WTC11 (cell line): ENCODE measurements at places on chromosomes 1 and 21. TPM values are rescaled to one million over a fixed set of nuclear protein-coding genes. Genes with fewer than 3 reads are reported as not detected.

DNA sequence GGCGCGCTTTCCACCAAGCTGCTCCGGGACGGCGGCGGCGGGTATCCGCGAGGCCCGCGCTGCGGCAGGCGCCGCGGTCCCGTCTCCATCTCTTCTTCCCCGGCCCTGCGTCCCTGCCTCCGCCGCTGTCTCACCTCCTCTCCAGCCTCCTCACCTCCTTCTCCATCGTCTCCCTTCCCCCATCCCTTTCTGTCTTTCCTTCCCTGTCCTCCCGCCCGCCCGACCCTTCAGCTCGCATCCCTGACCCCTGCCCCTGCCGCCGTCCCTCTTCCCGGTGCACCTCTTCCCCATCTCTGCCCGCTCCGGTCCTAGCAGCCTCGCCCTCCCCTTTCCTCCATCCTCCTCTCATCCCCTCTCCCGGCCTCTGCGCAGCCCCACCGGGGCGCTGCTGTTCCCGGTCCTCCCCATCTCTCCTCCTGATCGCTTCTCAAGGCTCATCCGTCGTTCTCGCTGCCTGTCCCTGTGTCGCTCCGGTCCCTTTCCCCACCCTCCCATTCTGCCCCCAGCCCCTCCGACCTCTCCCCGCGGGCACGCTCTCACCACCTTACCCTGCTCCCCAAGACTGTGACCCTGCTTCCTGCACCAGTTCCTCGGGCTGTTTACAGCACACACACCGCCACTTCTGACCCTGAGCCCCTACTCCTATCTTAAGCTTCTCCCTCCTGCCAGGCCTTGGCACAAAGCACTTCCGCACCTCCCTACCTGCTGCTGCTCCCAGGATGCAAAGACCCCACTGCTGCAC, 760 bp upstream of the NPHP4 start:
- DNase-seq = no peak

- DNase-seq = no peak
These were observed 100.6 kb upstream of the SLFNL1 start for GRCh38 chr1:41122148-41122547.

GRCh38 chr1:52249831-52250230, 107.9 kb downstream of the ZFYVE9 start:
- DNase-seq = no peak

DNA sequence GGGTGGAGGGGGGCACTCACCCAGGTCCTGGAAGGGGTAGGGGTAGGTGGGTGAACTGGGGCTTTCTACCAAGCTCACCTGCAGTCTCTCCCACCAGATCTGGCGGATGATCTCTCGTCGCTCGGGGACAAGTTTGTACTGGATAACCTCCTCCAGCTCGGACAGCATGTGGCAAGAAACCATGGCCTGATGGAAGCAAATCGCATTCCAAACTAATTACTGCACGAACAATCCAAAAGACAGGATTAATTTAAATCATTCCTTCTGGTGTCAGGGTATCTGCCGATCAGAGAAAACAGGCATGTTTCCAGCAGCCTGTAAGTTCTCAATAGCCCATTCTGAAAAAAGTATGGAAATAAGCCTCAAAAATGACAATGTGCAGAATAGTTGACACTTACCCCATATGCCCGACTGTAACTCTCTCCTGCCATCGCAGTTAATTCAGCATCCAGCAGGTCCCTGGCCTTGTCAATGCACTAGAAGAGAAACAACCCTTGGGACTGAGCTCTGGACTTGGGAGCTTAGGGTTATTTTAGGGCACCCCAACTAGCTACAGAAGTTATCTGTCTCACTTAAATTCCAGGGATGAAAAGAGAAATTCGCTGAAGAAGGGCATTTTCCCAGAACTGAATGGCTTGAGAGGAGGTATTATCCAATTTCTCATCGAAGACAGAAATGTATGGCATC, 44.4 kb upstream of the ANGPTL7 start:
- no peak for DNase-seq

DNA sequence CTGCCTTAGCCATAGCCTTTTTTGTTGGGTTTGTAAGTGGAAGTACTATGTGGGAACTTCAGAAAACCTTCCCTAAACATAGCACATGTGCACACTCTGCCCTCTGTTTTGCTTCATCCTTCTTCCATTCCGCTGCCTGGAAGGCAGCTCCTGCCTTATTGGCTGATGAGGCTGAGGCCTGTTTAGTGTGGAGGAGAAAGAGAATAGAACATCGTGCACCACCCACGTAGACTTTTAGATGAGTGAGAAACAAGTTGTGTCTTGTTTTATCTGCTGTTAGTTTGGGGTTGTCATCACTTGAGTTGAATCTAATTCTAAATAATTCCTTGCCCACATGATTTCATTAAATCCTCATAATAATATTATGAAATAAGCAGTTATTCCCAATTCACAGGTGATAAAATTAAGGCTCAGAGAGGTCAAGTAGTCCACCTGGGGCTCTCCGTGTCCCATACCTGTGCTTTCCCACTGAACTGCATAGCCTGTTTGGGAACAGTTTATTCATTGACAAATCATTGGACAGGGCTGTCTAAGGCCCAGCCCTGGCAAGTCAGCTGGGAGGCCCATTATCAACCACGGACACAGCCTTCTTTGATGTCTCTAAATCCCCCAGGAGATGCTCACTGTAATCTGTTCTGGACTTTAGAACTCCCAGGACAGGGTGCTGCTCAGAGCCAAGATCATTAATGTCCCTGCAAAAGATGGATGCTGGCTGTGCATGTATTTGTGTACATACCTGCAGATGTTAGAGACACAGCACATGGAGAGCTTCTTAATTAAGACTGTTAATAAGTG, 93.0 kb downstream of the ABCA4 start:
- no peak for DNase-seq

DNA sequence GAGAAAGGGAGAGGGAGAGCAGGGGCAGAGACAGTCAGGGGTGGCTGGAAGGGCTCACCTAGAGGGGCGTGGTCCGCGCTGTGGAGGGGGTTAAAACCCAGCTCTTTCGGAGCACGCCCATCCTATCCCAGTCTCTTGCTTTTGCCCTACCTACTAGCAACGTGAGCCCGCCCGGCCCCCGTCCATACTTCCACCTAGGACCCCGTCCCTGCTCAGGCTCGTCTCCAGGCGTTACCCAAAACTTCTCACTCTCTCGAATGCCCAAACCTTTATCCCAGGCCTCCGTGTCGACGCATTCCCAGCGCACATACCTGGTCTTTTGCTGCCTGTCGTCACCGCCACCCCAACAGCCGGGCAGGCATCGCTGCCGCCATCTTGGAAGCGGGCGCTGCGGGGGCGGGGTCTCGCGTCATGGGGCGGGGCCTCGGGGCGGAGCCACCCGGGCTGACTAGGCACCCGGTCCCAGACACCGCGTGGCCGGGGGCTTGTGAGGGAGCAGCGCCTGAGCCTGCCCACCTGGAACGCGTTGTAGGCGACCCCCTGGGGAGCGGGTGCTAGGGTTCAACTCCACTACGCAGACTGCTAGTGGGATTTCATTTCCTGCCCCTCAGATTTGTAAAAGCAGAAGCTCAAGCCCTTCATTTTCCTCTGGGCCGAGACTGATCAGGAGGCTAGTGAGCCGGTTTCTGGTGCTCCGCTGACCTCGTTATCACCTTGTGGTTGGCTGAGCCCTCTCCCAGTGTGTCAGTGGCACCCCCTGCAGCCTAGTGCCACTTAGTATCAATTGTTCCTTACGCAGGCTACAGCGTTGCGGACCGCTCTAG, at the start of gene B4GALT3:
Gene B4GALT3 (minus strand): TSS at position 396 of the 824 bp plus-strand sequence. CDS start 1,447 bp downstream, outside the sequence.
- peak; percentile 97 for DNase-seq

GRCh38 chr1:31765041-31765467, 914 bp upstream of the ADGRB2 start:
- DNase-seq = peak; percentile 61

GRCh38 chr1:156152628-156153027, 757 bp upstream of the SEMA4A start:
- no peak for DNase-seq

GRCh38 chr1:47225430-47226100, 6.5 kb downstream of the TAL1 start:
- DNase-seq = no peak

DNA sequence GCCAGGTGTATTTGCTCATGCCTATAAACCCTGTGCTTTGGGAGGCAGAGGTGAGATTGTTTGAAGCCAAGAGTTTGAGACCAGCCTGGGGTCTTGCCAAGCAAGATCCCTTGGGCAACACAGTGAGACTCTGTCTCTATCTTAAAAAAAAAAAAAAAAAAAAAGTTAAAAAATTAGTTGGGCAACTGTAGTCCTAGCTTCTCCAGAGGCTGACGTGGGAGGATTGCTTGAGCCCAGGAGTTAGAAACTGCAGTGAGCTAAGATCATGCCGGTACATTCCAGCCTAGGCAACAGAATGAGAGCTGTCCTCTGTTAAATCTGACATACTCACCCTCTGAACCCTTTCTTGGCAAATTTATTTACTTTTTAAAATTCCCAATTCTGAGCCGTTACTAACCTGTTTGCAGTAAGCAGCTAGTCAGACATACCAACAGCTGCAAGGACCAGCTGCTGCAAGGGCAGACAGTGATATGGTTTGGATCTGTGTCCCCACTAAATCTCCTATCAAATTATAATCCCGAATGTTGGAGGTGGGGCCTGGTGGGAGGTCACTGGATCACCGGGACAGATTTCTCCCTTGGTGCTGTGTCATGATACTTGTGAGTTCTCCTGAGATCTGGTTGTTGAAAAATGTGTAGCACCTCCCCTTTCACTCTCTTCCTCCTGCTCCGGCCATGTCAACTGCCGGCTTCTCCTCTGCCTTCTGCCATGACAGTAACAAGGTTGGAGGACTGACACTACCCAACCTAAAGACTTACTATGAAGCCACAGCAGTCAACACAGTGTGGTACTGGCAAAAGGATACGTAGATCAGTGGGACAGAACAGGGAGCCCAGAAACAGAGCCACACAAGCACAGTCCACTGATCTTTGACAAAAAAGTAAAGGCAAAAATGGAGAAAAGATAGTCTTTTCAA, 10.6 kb downstream of the PARP1 start:
- DNase-seq = no peak

- DNase-seq = no peak
These were observed 30.4 kb upstream of the DISP3 start for GRCh38 chr1:11448373-11449099.

DNA sequence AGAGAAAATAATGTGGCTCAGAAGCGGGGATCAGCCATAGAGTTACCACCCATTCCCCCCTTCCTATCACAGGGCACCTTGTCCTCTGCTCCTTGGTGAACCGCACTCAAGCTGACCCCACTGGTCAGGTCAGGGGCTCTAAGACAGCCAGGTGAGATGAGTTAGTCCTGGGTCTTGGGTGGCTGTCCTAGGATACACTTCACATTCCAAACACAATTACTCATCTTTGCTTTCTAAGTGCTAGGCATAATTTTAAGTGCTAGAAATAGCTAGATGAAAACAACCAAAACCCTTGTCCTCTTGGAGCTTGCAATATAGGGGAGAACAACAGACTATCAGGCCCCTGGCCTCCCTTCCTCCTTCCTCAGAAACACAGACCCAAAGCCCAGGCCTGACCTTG, 7.8 kb upstream of the MUTYH start:
- DNase-seq = no peak

DNA sequence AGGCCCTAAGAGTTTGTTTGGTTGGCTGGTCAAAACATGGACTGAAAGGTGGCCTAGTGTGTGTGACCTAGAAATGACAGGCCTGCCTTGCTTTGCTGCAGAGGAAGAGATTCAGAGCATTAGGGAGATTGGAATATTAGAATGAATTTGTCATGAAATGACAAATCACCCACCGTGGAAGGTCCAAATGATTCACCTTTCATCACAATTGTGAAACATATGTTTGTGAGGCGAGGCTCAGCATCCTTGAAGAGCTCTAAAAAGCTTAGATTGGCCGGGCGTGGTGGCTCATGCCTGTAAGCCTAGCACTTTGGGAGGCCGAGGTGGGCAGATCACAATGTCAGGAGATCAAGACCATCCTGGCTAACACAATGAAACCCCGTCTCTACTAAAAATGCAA, 5.5 kb downstream of the LCE1B start:
- DNase-seq = no peak

DNA sequence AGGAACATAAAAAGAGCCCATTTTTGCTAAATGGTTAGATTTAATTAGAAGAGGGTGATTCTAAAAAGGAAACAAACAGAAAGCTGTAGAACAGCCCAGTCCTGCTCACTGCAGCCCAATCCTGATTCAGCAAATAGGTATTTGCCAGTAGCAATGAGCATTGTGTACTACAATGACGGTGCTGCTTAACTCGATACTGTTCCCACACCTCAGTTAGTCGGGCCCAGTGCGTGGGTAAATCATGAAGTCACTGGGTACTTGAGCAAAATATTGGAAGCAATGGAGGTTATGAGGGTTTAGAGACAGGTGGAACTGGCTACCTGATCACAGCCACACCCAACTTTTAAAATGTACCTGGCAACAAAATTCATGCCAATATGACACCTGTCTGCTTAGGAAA, 101.5 kb upstream of the ADGRL2 start:
- no peak for DNase-seq

DNA sequence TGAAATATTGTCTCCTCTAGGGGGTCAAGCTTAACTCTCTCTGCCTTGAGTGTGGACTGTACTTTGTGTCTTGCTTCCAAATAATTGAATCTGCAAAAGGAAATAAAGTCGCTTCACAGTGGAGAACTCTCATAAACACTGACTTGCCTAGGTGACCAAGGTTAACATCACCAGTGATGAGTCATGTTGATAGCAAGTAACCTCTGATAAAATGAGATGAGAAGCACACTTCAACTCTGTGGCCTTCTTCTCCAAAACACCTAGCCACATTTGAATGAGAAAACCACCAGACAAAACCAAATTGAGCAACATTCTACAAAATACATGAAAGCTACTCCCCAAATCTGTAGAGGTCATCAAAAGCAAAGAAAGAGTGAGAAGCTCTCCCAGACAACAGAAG, 37.6 kb downstream of the PDE4B start:
- no peak for DNase-seq

DNA sequence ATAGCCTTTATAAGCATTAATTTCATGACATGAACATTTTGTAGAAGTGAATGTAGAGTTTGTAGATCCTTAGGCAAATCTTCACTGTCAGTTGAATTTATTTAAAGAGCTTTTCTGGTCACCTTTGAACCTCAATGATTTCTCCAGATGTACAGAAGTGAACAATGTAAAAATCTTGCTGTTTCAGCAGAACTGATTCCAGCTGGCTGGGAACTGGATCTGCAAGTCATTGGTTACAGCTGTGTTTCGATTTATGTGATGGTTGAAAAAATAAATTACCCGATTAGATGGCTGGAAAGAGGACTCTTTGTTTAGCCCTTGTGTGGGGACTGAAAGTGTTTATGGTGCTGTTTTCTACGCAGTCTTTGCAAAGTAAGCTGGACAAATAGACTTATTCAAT, 849.8 kb downstream of the USP25 start:
- DNase-seq = no peak

- DNase-seq = no peak
These were observed 31.6 kb upstream of the PADI6 start for GRCh38 chr1:17340358-17340757.

- no peak for DNase-seq
These were observed 13.5 kb downstream of the MRPS6 start for GRCh38 chr21:34086887-34087306.

GOLT1A gene
- 6.5 to 6.7 TPM (median 6.6 TPM) in 3 replicates for total RNA-seq

VWA5B1 gene
- 1.1 to 1.5 TPM (median 1.4 TPM) in 3 replicates for total RNA-seq

TMEM222 gene
- total RNA-seq = 24.9 to 29.8 TPM (median 28.7 TPM) in 3 replicates

SLC9C2 gene
- not detected in 3 replicates for total RNA-seq

SAMD13 gene
- 1.8 to 2.9 TPM (median 2.3 TPM) in 3 replicates for total RNA-seq

TCHHL1 gene
- total RNA-seq = not detected in 3 replicates

HEYL gene
- 2.3 to 3.6 TPM (median 3.2 TPM) in 3 replicates for total RNA-seq
